ENCODE measurements at places on chromosomes 13 and 19.
A peak's percentile ranks its signal among the peaks of the same experiment; 100 is the strongest.

DNA sequence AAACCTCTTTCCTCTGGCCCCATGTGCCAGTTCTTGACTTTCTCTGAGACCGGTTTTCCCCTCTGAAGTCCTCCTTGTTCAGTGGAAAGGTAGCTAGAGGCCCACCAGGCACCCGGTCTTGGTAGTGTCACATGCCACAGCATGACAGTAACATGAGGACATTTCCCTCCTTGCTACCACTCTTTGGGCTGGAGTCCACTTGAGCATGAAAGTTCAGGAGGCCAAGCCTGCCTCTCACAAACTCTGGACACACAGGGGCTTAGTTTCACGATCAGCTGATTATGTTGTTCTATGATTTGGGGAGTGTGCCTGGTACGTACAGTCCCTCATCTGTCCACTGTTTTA lies 45.6 kb downstream of the NFIX start:
- no peak for DNase-seq

- no peak for DNase-seq
Measured at GRCh38 chr19:31947436-31948115, 397.8 kb upstream of the ZNF507 start.

GRCh38 chr19:23255700-23256099 lies 5.5 kb upstream of the ZNF724 start:
- DNase-seq = no peak

GRCh38 chr19:35805526-35806102 lies 7.0 kb downstream of the PRODH2 start:
- DNase-seq = no peak

- DNase-seq = no peak
Measured at GRCh38 chr19:12543855-12544254, 7.4 kb downstream of the ZNF564 start.

DNA sequence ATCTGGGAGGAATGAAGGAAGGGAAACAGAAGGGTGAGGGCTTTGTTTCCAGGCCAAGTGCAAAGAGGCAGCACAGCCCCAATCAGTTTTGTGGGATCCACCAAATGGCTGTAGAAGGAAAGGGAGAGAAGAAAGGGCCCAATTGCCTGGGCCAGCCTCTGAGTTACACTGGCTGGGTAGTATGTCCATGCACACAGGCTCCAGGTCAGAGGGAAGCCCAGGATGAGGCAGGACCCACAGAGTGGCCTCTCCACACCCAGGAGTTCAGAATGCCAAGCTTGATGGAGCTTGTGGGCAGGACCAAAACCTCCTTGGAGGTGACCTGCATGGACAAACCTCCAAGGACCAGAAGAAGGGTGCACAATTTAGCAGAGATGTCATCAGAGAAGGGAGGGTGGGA lies 178.2 kb upstream of the TSHZ3 start:
- no peak for DNase-seq

- peak; percentile 86 for DNase-seq
Measured at GRCh38 chr19:10085641-10086590, at the start of gene SHFL. TSS of gene SHFL (plus strand) at chr19:10086317. CDS start at chr19:10086428, 111 bp downstream.

DNA sequence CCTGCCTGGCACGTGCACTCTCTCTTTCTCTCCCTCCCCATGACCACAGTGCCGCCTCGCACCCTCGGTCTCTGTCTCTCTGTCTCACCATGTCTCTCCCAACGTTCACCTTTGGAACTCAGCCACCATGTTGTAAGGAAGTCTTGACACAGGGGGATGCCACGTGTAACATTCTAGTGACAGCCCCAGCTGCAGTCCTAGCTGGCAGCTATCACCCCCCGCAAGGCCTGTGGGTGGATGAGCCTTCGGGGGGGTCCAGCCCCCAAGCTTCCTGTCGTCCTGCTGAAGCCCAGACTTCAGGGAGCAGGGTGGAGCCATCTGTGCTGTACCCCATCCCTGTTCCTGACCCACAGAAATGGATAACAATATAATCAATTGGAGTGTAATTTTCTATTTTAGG lies 118.5 kb downstream of the SOX1 start:
- no peak for DNase-seq

DNA sequence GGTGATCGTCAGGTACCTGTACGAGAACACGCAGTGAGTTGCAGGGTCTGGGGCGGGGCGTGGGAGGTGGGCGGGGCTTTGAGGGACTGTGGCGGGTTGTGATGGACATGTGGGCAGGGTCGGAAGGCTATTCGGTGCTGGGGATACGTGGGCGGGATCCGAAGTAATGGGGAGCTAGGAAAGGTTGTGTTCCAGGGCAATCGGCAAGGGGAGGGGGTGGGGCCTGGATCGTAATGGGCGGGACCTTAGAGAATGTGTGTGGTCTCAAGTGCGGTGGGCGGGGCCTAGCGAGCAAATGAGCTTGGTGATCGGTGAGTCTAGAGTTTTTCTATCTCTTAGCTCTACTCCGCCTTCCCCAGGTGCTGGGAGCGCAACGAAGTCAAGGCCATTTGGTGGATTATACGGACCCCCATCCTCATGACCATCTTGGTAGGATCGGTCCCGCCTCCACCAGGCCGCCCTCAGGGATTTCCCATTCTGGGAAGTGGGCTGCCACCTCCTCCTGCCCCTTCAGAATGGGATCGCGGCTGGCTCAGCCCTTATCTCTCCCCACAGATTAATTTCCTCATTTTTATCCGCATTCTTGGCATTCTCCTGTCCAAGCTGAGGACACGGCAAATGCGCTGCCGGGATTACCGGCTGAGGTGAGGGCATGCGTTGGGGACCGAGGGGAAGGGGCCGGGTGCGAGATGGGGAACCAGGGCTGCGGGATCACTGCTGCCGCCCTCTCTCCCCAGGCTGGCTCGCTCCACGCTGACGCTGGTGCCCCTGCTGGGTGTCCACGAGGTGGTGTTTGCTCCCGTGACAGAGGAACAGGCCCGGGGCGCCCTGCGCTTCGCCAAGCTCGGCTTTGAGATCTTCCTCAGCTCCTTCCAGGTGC lies 9.6 kb downstream of the GIPR start:
- DNase-seq = peak; percentile 88

- DNase-seq = no peak
Measured at GRCh38 chr19:51227326-51227725, 2.4 kb downstream of the CD33 start.

- no peak for DNase-seq
Measured at GRCh38 chr13:51822106-51822815, 18.3 kb upstream of the DHRS12 start.

- DNase-seq = no peak
Measured at GRCh38 chr19:2033115-2033824, 17.8 kb upstream of the BTBD2 start.

GRCh38 chr19:48807590-48808308 lies 3.1 kb downstream of the BCAT2 start:
- no peak for DNase-seq

DNA sequence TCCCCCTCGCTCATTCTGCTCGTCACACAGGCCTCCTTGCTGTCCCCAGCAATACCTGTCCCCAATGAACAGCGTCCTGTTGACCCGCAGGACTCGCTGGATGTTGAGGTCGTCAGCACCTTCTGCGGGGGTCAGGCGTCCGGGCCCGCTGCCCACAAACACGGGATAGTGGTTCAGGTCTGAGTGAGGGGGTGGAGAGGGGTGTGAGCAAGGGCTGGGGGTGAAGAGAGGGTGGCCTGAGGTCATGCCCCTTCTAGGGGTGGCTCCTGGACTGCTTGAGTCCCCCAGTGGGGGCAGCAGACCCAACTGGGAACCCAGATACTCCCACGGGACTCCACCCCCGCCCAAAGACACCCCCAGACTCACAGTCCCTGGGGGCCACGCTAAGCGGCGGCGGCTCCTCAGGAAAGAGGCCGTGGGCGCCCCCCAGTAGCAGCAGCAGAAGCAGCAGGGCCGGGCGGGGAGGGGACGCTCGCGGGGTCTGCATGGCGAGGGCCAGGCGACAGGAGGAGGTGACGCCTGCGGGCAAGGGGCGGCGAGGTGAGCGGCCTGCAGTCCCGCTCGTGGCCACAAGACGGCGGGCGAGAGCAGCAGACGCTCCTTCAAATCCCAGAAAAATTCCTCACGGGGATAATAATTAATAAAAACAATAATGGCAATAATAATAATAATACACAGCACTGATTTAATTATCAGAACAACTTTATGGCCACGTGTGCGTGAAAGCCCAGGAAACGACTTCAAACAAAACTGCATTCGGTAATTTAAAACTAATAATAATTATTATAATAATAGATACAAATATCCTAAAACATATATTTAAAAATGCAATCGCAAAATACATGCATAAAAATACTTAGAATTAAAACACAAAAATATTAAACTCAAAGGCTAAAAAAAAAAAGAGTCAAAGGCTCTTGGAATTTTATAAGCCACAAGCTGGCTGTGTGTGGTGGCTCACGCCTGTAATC lies 1.2 kb downstream of the SEMA6B start:
- no peak for DNase-seq

DNA sequence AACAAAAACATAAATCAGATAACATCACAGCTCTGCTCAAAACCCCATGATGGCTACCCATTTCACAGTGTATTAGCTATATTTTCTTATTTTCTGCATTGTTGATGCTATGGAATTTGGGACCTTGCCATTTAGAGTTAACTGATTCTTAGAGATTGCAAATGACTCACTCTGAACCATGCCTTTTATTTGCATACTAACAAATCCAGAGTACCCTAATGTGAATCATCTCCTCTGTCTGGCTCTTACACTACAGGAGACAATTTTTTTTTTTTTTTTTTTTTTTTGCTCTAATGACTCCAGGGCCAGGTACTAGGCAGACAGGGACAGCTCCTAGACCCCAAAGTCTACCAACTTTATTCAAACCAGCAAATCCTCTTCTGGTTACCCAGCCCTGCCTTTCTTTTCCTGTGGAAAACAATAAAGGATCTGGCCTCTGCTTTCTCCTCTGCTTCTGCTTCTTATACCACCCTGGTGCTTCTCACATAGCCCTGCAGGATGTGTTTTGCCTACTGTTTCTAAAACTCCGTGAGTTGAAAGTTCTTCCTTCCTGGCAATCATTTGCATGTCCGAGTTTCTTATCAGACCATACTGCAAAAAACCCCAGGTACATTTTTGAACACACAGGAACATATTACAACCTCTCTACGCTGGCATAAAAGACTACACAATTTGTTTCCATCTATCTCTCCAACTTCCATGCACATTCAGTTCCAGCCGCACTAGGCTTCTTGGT lies 10.6 kb upstream of the ZNF460 start:
- DNase-seq = no peak
